ENCODE measurements at places on chromosomes 3 and 15.

GRCh38 chr3:167163580-167163979, 216.5 kb downstream of the ZBBX start:
- no peaks in the 10 kb centered on the region for H3K4me1 ChIP-seq
- DNase-seq = no peak
- no peaks in the 10 kb centered on the region for H3K36me3 ChIP-seq
- H3K4me3 ChIP-seq = no peak overlapping the region

DNA sequence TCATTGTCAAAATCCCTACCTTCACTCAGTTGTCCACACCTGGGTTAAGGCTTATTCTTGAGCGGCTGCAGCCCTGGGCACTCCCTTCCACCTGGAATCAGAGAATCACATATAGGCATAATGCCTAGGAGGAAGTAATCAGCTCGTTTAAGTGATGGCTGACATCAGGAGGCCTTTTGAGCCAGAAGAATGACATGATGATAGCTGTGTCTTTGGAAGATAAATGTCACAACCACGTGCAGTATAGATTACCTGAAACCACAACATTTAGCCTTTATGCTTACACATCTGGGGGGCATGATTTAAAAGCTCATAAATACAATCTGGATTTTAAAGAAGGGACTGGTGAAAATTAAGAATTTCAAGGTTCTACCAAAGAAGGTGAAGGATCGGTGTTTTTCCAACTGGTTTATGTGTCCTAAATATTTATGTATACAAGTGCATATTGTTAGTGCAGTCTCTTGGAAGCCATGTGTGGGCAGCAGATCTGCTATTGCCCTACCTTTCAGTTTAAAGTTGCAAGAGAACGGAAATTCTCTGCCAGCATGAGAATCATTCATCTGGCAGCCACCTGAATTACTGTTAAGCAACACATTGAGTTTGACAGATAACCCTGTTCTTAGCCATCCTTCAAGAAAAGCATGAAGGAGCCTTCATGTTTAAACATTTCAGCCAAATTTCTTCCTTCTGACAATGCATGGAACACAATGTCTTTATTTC, 163.4 kb upstream of the NR2E3 start:
- no peaks in the 10 kb centered on the region for H3K4me1 ChIP-seq
- H3K36me3 ChIP-seq = no peaks in the 10 kb centered on the region
- no peak overlapping the region for H3K4me3 ChIP-seq
- no peak for DNase-seq

DNA sequence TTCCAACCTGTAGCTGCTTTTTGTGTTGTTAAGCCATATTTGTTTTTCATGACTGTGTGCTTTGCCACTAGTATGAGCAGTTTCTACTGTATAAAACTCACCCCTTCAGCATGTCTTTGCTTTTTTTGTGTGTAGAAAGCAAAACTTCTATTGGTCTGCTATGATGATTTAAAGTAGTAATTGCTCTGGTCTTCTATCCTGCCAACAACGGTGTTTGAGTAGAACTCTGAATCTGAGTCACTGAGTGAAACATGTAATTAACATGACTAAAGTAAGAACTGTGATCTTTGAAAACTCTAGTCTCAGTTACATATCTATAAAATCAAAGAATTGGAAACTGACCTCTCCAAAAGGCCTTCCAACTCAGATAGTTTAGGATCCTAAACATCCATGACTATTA, 133.6 kb downstream of the TPRG1 start:
- H3K4me3 ChIP-seq = no peak overlapping the region
- peaks cover 17% of the 10 kb centered on the region for H3K4me1 ChIP-seq
- H3K27ac ChIP-seq = peak overlapping the region; percentile 69
- H3K27me3 ChIP-seq = no peaks in the 10 kb centered on the region
- H3K36me3 ChIP-seq = no peaks in the 10 kb centered on the region

DNA sequence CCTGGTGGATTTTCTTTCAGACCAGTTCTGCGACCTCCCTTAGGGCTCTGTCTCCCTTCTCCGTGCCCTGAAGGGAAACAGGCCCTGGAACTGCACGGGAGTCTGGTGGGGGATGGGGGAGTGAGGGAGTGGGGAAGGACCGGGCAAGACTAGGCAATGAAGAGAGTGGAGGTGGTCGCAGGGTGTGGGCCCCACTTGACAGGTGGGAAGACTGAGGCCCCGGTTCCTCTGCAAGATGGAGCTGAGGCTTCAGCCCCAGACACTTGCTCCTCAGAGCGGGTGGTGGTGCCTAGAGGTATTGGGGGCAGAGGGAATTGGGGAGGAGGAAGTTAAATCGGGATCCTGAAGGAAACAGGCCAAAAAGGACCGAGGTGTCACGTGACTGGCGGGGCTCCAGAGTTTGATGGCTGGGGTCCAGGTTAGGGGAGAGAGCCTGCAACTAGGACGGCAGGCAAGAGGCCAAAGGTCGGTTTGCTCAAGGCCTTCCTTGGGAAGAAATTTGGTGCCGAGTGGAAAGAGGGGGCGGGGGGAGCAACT, 597 bp upstream of the CAMK1 start:
- peaks cover 45% of the 10 kb centered on the region for H3K4me1 ChIP-seq
- H3K36me3 ChIP-seq = peaks cover 9% of the 10 kb centered on the region
- no peak for DNase-seq
- H3K4me3 ChIP-seq = peak overlapping the region; percentile 41
- peak overlapping the region; percentile 88 for H3K27ac ChIP-seq

GRCh38 chr3:129608087-129608935, 1.8 kb upstream of the PLXND1 start:
- H3K27ac ChIP-seq = peak overlapping the region; percentile 89
- peaks cover 44% of the 10 kb centered on the region for H3K4me1 ChIP-seq

DNA sequence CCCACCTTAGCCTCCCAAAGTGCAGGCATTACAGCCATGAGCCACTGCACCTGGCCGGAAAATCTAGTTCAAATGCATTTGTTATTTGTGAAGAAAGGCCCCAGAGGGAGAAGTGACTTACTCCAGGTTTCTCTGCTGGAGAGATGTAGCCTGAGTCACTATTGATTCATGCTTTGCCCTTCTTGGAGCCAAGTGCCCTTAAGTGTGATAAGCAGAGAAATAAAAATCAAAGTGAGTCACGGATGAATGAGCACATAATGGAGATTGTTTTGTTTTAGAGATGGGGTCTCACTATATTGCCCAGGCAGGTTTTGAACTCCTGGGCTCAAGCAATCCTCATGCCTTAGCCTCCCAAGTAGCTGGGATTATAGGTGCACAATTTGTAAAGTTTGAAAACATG, 33.1 kb downstream of the CDC25A start:
- no peaks in the 10 kb centered on the region for H3K27me3 ChIP-seq
- H3K4me1 ChIP-seq = peaks cover 14% of the 10 kb centered on the region
- DNase-seq = no peak
- peak overlapping the region; percentile 55 for H3K27ac ChIP-seq

DNA sequence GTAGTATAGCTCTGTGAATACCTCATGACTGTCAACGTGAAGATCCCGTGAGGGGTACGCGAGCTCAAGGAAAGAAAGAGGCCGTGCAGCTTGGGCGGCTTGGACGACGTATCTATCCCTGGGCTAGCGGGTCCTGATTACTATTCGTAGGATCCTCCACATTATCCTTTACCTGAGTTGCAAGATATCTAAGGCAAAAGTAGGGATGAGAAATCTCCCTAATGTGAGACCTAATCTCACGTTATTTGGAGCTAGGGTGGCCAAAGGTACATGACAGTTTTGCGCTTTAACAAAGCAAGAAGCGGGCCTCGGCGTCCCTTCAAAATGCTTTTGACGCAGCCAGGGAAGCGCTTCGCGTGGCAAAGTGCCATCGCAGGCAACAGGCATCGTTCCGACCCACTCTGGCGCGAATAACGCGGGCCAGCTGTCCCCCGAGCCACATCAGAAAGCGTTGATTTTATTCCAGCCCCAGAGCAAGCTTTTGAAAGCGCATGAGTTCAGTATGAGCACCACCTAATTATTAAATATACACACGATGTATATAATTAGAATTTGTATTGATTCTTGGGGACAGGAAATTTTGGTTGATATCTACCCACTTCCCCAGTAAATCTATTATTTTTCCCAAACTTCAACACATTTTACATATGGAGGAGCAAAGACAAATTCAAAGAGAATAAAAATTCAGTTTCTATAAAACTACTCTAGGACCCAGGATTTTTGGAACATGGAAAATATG, 2.5 kb upstream of the EOMES start:
- no peaks in the 10 kb centered on the region for H3K36me3 ChIP-seq
- no peak overlapping the region for H3K4me3 ChIP-seq
- H3K27me3 ChIP-seq = peaks cover 100% of the 10 kb centered on the region

Measured in esophagus squamous epithelium (tissue), 5 donors.